ENCODE measurements at places on chromosomes 7 and 10. TPM values are rescaled to one million over a fixed set of nuclear protein-coding genes. Genes with fewer than 3 reads are reported as not detected.

Gene ADO
- total RNA-seq, result 19.5 TPM

Gene EXOSC1
- 28.5 TPM for total RNA-seq

Gene SDK1
- total RNA-seq, result 9.3 TPM

DNA sequence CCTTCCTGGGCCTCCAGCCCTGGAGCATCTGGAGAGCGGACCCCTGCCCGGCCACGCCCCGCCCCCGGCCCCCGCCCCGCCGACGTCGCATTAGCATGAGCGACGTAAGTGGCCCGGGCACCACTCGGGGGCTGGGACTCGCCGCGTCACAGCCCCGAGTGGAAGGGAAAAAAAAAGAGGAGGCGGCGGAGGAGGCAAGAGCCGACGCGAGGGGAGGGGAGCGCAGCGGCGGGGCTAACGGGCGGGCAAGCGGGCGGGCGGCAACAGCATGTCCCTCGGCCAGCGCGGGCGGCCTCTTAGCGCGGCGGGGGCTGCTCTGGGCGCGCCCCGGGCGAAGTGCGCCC lies at the start of gene SLC18A3:
Gene SLC18A3 (plus strand): TSS at position 197 of the 344 bp plus-strand sequence. CDS start 431 bp downstream, outside the sequence.
- peaks cover 11% of the 10 kb centered on the region for H3K4me1 ChIP-seq
- DNase-seq, result no peak
- no peaks in the 10 kb centered on the region for H3K36me3 ChIP-seq
- H3K27me3 ChIP-seq, result peaks cover 65% of the 10 kb centered on the region
- no peak within 1 kb of the TSS for H3K4me3 ChIP-seq

DNA sequence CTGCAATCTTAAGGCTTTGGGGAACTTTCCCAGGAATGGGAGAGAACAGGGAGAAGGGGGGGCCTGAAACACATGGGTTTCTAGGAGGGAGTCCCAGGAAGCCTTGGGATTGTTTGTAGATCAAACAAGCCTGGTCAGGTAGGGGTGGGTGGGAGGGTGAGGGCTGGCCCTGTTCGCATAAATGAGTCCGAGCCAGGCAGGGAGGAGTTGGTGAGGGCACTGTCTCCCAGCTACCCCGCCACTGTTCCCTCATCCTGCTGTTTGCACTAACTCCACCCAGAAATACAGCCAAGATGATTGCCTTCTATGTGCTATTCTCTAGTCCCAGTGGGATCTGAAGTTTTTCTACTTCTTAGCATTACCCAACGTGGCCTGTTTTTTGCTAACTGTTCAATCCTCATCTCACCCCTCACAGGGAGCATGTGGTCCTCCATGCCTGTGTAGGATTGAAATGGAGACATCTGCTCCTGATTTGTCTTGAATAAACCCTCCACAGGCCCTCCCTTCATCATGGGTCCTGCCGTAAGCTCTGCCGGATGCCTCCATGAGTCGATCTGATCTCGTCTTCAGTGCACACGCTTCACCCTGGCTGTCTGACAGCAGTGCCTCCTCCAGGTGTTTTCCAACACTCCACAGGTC lies 257.0 kb downstream of the COBL start:
- no peaks in the 10 kb centered on the region for H3K36me3 ChIP-seq
- H3K27ac ChIP-seq, result no peak overlapping the region
- H3K4me3 ChIP-seq, result no peak overlapping the region
- H3K4me1 ChIP-seq, result no peaks in the 10 kb centered on the region

GRCh38 chr7:133869556-133869955 lies 257.6 kb upstream of the LRGUK start:
- no peak overlapping the region for H3K27ac ChIP-seq
- no peaks in the 10 kb centered on the region for H3K4me1 ChIP-seq
- no peak overlapping the region for H3K4me3 ChIP-seq
- DNase-seq, result no peak
- no peaks in the 10 kb centered on the region for H3K27me3 ChIP-seq

GRCh38 chr10:100506596-100507356 lies 12.9 kb downstream of the SEC31B start:
- no peak overlapping the region for H3K4me3 ChIP-seq
- H3K27ac ChIP-seq, result no peak overlapping the region
- H3K27me3 ChIP-seq, result no peaks in the 10 kb centered on the region
- no peaks in the 10 kb centered on the region for H3K4me1 ChIP-seq
- no peak for DNase-seq

Gene NCF1
- 53.3 TPM for total RNA-seq

- H3K36me3 ChIP-seq, result no peaks in the 10 kb centered on the region
- H3K27ac ChIP-seq, result peak overlapping the region; percentile 71
- no peak overlapping the region for H3K4me3 ChIP-seq
Observed at GRCh38 chr10:92846854-92847201, 1.5 kb upstream of the EXOC6 start.

GRCh38 chr7:92615861-92616260 lies 25.7 kb upstream of the FAM133B start:
- no peaks in the 10 kb centered on the region for H3K4me1 ChIP-seq
- no peak for DNase-seq
- H3K27me3 ChIP-seq, result no peaks in the 10 kb centered on the region
- H3K36me3 ChIP-seq, result peaks cover 16% of the 10 kb centered on the region
- no peak overlapping the region for H3K4me3 ChIP-seq

DNA sequence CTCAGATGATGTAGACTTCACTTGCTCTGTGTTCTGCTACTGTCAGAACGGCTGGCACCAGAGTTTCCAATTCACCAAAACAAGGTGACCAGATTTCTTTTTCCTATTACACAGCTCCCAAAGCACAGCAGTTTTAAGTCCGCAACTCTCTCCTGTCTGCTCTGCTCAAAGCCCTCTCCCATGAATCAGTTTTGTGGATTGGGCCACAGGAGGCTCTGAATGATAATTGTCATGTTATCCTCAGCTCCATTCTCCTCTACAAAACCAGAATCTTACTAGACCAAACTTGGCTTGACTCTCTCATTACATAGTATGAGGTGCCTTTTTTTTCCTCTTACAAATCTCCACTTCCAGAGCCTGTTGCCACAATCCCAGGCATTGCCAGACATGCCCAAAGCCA lies 223.5 kb downstream of the SNX13 start:
- H3K27me3 ChIP-seq, result no peaks in the 10 kb centered on the region
- H3K36me3 ChIP-seq, result no peaks in the 10 kb centered on the region
- H3K4me1 ChIP-seq, result no peaks in the 10 kb centered on the region

Gene BUD23
- total RNA-seq, result 52.3 TPM

Gene HELLS
- 4.0 TPM for total RNA-seq

DNA sequence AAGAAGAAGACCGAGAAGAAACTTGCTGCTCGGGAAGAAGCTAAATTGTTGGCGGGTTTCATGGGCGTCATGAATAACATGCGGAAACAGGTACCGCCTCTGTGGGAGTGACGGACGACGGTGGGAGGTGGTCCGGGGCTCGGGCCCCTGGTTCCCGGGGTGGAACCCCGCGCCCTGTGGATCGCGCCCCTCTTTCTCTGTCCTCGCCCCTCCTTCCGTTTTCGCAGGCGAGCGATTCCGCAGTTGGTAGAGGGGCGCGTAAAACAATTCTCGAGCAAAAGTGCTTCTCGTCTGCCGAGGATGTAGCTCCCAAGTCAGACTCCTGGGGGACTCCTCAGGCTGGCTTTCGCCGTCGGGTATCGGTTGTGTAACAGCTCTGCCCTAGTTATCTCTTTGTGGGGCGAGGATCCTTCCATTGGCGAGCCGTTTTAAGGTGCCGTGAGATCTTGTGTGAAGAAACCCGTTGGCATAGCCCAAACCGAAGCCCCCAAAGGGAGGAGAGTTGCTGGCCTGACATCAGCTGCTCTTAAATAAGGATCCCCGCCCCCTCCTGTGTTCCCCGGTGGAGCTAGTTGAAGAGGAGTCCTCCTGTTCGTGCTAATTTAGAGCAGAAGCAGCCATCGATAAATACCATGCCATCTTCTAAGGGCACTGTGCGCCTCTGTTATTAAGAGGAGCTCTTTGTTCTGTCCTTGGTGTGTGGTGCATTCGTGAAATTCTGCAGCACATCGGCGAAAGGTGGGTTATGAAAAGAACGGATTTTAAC lies 655 bp downstream of the KLHL7 start:
- peaks cover 20% of the 10 kb centered on the region for H3K4me1 ChIP-seq
- H3K27me3 ChIP-seq, result no peaks in the 10 kb centered on the region
- H3K4me3 ChIP-seq, result peak overlapping the region; percentile 56
- DNase-seq, result no peak

Gene SPACDR
- total RNA-seq, result 0.59 TPM

Gene SEMA3A
- total RNA-seq, result 1.0 TPM

Gene FZD1
- 25.8 TPM for total RNA-seq
